Stimulated activated CD4-positive, alpha-beta T cell treated with anti-CD3 and anti-CD28 coated beads, Interleukin-12 subunit alpha, Interleukin-12 subunit beta, amount 100 ng/mL, for 24 hours (primary cell): ENCODE measurements at places on chromosomes 1 and 21.

- DNase-seq, result no peak
Measured at GRCh38 chr1:172670316-172670715, 11.4 kb downstream of the FASLG start.

- DNase-seq, result no peak
Measured at GRCh38 chr1:2129256-2129943, 65.2 kb downstream of the FAAP20 start.

GRCh38 chr1:21550866-21551475 is 41.7 kb downstream of the ALPL start:
- DNase-seq, result no peak

GRCh38 chr1:219566951-219567947 is 45.7 kb downstream of the ZC3H11B start:
- no peak for DNase-seq

DNA sequence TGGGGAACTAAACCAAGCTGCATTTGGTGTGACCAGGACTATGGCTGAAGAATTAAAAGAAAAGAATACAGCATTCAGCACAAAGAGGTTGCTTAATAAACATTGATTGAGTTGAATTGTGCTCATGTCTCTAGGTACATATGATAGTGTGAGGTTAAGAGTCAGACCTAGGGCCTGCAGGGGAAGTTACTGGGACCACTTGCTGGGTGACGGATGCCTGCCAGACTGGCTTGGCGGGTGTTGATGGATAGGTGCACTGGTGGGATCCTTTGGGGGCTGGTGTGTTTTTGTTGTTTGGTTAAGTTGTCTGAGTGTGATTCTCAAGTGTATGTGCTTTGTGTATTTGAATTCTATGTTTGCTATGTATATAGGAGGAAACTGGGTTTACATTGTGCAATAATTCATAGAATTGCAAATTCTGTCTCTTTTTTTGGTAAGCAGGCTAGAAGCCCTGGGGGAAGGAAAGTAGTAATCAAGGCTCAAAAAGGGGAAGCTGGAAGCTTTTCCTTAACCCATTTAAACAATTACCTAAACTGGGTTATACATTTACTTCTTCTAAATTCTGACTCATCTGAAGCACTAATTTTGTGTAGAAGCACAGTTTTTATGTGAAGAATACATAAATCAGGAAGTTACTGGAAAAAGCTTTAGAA is 1.8 kb downstream of the CD101 start:
- no peak for DNase-seq
